ENCODE measurements at places on chromosomes 16 and 17. TPM values are rescaled to one million over a fixed set of nuclear protein-coding genes. Genes with fewer than 3 reads are reported as not detected.

Gene CMTR2
- polyA plus RNA-seq: 10.6 TPM

Gene UTS2R
- not detected for polyA plus RNA-seq

Gene PCGF2
- polyA plus RNA-seq: 27.8 TPM

Gene PRSS21
- polyA plus RNA-seq: 0.47 TPM

Gene KCNH6
- 0.17 TPM for polyA plus RNA-seq

Gene SMARCD2
- 56.9 TPM for polyA plus RNA-seq

Gene CES3
- polyA plus RNA-seq: 0.03 TPM

Gene LHX1
- polyA plus RNA-seq: not detected

Gene CFAP97D1
- polyA plus RNA-seq: 0.03 TPM

Gene CD300H
- polyA plus RNA-seq: not detected

Gene CDH3
- not detected for polyA plus RNA-seq

Gene PIK3R6
- not detected for polyA plus RNA-seq

Gene TEX14
- polyA plus RNA-seq: not detected

Gene DNAH9
- polyA plus RNA-seq: not detected

Gene C17orf67
- polyA plus RNA-seq: 1.1 TPM

Gene DPEP1
- not detected for polyA plus RNA-seq

Gene RTN4RL1
- polyA plus RNA-seq: 0.03 TPM

Gene ZNHIT3
- 47.4 TPM for polyA plus RNA-seq

Gene CCDC78
- 5.5 TPM for polyA plus RNA-seq

Gene EMP2
- 16.3 TPM for polyA plus RNA-seq

Gene OR1A1
- not detected for polyA plus RNA-seq

Gene KRT17
- polyA plus RNA-seq: 4.6 TPM

Gene SPHK1
- polyA plus RNA-seq: 94.2 TPM

Gene CDH5
- polyA plus RNA-seq: not detected

Gene LPO
- not detected for polyA plus RNA-seq

Gene DNASE1L2
- polyA plus RNA-seq: 1.5 TPM

Gene GP1BA
- not detected for polyA plus RNA-seq

Gene SDK2
- polyA plus RNA-seq: 0.03 TPM

Gene KRTAP4-5
- polyA plus RNA-seq: not detected

Gene KARS1
- 111 TPM for polyA plus RNA-seq

Gene ABCC6
- polyA plus RNA-seq: 1.3 TPM

Gene OTOP3
- not detected for polyA plus RNA-seq

Gene SLC12A3
- polyA plus RNA-seq: not detected

Gene TMC7
- 0.16 TPM for polyA plus RNA-seq

Gene NACA2
- polyA plus RNA-seq: not detected

Gene NPIPB6
- 0.22 TPM for polyA plus RNA-seq

Gene KRTAP4-4
- polyA plus RNA-seq: not detected

Gene PPY
- polyA plus RNA-seq: not detected

Gene RDM1
- polyA plus RNA-seq: not detected

Gene CTF1
- 13.8 TPM for polyA plus RNA-seq

Gene GLIS2
- 8.4 TPM for polyA plus RNA-seq

Gene SLC9A5
- polyA plus RNA-seq: 5.7 TPM

Gene SHCBP1
- 15.6 TPM for polyA plus RNA-seq

Gene HOXB2
- 33.8 TPM for polyA plus RNA-seq

Gene GP2
- not detected for polyA plus RNA-seq

Gene HEATR9
- not detected for polyA plus RNA-seq

Gene CMTM1
- 1.8 TPM for polyA plus RNA-seq

Gene SNAI3
- 0.34 TPM for polyA plus RNA-seq

Gene DDX5
- polyA plus RNA-seq: 781 TPM

Gene TMEM100
- 0.21 TPM for polyA plus RNA-seq

Gene DNAH2
- polyA plus RNA-seq: 0.02 TPM
